ENCODE measurements at places on chromosomes 16 and 17.

DNA sequence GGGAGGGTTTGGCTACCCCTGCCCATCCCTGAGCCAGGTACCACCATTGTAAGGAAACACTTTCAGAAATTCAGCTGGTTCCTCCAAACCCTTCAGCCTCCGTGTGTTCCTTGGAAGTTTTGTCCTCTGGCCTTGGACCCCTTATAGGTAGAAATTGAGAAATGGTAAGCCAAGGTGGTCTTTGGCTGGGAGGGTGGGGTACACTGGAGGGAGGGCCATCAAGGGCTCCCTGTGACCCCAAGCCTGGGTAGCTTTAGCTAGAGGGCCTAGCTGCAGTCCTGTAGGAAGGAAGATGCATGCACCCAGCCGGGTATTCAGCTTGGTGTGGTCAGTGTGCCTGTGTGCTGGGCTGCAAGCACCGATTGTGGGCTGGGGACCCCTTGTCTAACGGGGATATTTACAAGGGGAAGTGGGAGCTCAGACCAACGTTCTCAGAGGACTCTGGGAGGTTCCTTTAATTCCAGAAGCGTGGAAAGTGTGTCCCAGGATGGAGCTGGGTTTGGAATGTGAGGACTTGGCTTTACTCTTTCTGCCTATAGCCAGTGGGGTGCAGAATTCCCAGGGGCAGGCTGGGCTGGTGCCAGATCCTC lies 6.8 kb downstream of the NAT9 start:
- no peak for DNase-seq

- no peak for DNase-seq
Observed at GRCh38 chr16:10919003-10919351, 23.3 kb downstream of the DEXI start.

DNA sequence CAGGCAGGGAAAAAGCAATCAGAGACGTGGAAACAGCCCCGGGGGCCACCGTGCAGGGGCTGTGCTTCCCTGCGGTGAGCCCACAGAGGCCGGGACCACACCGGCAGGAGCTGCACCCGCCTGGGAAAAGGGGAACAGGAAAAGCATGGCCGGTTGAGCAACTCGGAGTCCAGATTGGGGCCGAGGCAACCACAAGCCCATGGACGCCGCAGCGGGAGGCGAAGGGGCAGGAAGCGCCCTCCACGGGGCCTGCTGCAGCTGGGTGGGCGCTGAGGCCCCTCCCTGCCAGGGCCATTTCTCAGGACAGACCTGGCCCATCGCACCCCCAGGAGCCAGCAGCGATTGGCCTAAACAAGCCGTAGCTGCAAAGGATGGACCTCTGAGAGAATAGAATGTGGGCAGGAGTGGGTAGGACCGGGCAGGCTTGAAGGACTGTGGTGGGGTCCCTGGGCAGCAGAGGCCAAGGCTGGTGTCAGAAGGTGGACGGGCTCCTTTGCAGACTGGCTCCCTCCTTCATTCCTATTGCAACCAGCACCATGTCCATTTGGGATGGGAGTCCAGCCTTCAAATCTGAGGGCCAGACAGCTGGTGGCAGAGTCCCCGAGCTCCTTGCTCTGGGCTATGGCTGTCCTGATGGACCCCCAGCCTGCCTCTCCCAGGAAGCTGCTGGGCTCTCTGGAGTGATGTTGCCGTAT lies 30.4 kb downstream of the COX4I1 start:
- DNase-seq = no peak

GRCh38 chr17:42906772-42907446 lies 6.3 kb downstream of the G6PC1 start:
- no peak for DNase-seq

DNA sequence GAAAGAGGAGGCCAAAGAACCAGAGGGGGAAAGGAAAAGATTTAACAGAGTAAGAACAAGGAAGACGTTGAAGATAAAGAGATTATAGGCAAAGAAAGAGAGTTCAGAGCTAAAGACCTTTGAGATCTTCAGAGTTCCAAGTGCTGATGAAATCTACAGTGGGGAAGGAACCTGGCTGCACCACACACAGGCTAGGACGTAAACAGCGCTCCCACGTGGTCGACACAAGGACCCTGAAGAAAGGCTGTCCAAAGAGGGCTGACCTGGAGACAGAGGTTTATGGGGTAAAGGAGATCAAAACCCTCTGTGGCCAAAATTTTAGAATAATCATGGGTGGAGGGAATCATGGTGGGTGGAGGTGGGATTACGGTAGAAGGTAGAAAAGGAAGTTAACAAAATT lies 121.6 kb downstream of the PMP22 start:
- no peak for DNase-seq

- no peak for DNase-seq
Observed at GRCh38 chr17:83012868-83013778, 66.3 kb upstream of the METRNL start.

- no peak for DNase-seq
Observed at GRCh38 chr17:2282297-2282873, 21.2 kb downstream of the SMG6 start.

DNA sequence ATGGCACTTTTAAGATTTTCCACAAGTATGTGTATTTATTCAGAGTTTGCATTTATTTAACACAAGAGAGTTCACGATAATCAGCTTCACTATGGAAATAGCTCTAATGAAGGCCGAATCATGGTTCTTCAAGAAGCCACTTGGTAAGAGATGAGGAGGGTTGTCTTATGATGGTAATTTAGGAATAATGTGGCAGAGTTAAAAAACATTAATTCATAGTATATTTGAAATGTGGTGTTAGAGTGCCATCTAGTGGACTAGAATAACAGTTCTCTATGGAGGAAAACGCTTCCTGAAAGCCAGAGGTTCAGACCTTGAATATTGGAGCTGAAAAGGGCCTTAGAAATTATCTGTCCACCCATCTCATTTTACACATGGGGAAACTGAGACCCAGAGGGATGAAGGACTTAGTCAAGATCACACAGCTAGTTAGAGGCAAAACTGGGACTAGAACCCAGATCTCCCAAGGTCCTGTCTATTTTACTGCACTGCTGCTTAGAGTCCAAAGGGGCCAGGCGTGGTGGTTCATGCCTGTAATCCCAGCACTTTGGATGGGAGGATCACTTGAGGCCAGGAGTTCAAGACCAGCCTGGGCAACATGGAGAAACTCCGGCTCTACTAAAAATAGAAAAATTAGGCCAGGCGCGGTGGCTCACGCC lies 33.8 kb upstream of the KPNB1 start:
- no peak for DNase-seq

DNA sequence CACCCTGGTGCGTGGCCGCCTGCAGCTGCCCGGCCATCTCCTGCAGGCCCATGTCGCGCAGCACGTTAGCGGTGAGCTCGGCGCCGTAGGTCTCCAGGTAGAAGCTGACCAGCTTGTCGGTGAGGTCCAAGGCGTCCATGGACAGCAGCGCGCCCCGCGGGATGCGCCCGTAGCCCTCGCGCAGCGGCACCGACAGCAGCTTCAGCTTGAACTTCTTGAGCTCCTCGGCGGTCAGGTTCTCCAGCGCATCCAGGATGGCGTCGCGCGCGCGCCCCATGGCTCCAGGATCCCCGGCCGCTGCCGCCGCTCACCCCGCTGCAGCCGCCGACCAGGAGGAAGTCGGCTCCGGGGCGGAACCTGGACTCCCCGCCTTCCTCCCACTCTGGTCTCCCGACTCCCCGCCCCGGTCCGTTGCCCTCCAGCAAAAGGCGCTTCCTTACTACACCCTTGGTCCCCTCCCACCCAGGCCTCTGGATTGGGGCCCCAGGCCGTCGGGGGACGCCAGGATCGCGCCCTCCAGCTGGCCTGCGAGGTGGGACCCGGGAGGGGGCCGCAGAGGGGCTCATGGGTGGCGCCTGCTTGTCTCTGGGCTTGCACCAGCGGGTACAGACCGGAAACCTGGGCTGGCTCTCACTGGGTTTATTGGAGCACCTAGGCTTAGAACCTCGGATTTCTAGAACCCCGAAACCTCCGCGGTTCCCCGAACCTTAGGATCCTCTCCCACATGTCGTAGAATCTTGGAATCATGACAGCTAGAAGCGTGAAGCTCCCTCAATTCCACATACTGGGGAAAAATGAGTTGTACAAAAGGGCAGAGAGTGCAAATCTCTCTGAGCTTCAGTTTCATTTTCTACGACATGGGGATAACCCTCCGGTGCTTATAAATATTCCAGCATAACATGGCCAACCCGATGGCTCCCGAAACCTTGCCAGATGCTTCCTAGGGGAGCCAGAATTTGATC lies at the start of gene PYCARD:
Gene PYCARD (minus strand): TSS at position 347 of the 962 bp plus-strand sequence. CDS start 70 bp downstream, at position 277.
- DNase-seq = peak; percentile 53

DNA sequence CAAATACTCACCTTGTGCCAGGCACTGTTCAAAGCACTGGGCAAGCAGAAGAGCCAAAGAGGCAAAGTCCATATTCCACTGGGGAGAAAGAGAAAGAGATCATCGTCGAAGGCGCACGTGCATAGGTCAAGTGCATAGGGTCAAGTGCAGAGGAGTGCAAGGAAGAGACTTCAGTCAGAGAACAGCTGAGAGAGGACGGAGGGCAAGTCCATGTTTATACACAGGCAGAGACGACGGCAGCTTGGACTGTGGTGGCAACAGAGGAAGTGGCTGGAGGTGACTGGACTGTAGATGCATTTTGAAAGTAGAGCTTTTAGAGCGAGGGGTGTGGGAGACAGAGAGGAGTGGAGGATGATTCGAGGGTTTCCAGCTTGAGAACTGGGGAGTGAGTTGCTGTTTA lies 74.7 kb upstream of the SDK2 start:
- DNase-seq = no peak

DNA sequence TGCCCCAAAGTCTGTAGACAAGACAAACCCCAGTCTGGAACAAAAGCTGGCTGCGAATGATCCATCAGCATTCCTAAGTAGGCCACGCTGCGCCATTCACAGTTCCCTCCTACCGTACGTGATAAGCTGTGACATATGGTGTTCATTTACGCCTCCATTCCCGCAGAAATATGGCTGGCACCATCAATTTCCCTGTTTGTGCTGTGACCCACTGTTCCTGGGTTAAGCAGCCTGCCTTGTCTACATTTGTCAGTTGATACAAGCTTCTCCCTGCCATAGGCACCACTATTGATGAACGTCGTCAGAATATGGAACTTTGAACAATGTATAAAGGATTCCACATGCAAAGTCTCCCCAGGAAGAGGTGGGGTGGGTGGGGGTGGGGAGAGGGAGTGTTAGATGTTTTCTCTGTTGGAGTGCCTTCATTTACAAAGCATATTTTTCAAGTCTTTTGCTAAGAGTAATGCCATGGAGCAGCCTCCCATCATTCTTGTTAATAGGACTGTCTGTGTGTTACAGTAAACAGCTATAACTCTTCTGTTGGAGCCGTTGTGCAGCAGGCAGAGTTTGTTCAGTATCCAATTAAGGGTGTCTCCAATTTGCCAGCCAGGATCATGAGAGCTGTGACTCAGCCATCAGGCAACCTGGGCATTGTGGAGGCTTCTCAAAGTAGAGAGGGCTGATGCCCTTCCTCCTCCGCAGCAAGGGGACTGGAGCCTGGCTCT lies 294.6 kb downstream of the TMEM114 start:
- DNase-seq = no peak

- peak; percentile 91 for DNase-seq
Observed at GRCh38 chr16:2537451-2538379, at the start of gene PDPK1. PDPK1 (plus strand) TSS chr16:2538021; CDS start chr16:2538113, 92 bp downstream.

GRCh38 chr16:59941594-59941993 lies 1207.5 kb upstream of the GOT2 start:
- no peak for DNase-seq
